RWPE2 (cell line): ENCODE measurements at places on chromosomes 4 and X.

GRCh38 chrX:135697601-135698000 lies 15.8 kb upstream of the CT45A1 start:
- no peak for DNase-seq
- no peak overlapping the region for H3K27ac ChIP-seq
- no peaks in the 10 kb centered on the region for H3K36me3 ChIP-seq

DNA sequence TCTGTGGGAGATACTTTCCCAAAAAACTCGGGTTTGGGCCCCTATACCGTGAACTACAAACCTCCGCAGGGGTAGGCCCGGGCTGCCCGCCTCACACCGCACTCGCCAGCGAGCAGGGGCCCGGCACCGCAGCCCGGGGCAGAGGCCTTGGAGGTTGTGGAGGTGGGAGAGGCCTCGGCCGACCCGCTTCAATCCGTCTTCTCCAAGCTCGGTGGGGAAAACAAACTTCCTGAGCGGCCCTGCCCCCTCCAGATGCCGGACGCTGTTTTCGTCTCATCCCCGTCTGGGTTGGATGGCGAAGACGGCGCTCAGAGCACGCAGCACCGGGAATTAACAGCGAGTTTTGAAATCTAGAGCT lies 442 bp upstream of the MCUB start:
- peak overlapping the region; percentile 72 for H3K27ac ChIP-seq
- no peak for DNase-seq
- no peaks in the 10 kb centered on the region for H3K27me3 ChIP-seq
- H3K4me1 ChIP-seq = peaks cover 5% of the 10 kb centered on the region
- H3K4me3 ChIP-seq = peak overlapping the region; percentile 62

- H3K27me3 ChIP-seq = no peaks in the 10 kb centered on the region
- H3K27ac ChIP-seq = no peak overlapping the region
- H3K4me3 ChIP-seq = no peak overlapping the region
- no peak for DNase-seq
- H3K36me3 ChIP-seq = peaks cover 10% of the 10 kb centered on the region
These were observed 16.8 kb downstream of the FGFR3 start for GRCh38 chr4:1809754-1810502.

DNA sequence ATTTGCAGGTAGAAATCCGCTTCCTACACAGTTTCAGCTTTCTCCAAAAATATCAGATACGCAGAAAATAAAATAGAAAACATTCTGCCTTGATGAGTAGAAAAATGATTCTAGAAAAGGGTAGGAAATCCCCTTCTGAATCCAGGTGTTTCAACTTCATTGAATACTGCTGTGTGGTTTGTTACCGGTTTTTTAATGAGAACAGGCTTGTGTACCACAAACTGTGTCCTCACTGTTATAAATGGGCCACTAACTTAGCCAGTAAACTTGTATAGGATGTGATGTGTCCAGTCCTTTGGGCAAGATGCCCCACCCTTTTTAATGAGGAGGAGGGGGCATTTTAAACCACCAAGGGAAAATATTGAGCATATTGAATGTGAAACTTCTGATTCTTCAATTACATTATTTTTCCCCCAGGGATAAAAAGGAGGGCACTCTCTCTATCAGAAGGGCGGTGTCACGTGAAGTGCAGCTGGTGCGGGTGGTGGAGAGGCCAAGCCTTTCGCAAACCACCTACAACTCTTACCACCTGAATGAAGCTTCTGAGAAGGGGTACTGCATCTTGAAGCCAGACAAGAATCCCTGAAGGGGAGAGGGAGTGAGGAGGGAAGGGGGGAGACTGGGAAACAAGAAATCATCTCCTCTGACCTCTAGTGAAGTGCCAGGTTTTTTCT lies 4.5 kb downstream of the CXXC4 start:
- H3K4me3 ChIP-seq = no peak overlapping the region
- H3K27me3 ChIP-seq = peaks cover 48% of the 10 kb centered on the region
- H3K27ac ChIP-seq = no peak overlapping the region
- no peak for DNase-seq
- H3K36me3 ChIP-seq = no peaks in the 10 kb centered on the region
- no peaks in the 10 kb centered on the region for H3K4me1 ChIP-seq

- no peak overlapping the region for H3K27ac ChIP-seq
- no peak overlapping the region for H3K4me3 ChIP-seq
- peaks cover 7% of the 10 kb centered on the region for H3K27me3 ChIP-seq
- H3K4me1 ChIP-seq = no peaks in the 10 kb centered on the region
These were observed 12.2 kb upstream of the CLGN start for GRCh38 chr4:140439644-140440142.

DNA sequence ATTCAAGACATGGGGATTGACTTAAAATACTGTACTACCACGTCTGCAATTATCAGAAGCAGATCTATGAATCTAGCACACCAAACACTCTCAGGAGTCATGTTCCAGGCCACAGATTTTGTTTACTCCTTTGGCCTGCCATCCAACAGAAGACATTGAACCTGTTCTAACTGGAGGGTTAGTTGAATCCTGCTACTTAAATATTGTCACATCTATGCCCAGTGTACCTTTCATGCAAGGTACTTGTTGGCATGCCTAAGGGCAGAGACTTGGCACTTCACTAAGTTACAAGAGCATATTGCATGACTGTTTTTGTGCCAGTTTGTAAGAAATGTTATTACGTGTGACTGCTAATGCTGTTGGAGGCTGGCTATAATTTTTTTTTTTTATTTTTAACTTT lies 126.9 kb upstream of the BCOR start:
- no peaks in the 10 kb centered on the region for H3K27me3 ChIP-seq
- H3K4me1 ChIP-seq = no peaks in the 10 kb centered on the region
- no peak overlapping the region for H3K27ac ChIP-seq
- no peak for DNase-seq
- H3K36me3 ChIP-seq = no peaks in the 10 kb centered on the region
- H3K4me3 ChIP-seq = no peak overlapping the region

GRCh38 chr4:15240764-15241163 lies 187.1 kb upstream of the C1QTNF7 start:
- no peaks in the 10 kb centered on the region for H3K4me1 ChIP-seq
- no peak overlapping the region for H3K4me3 ChIP-seq
- no peak for DNase-seq
- H3K27ac ChIP-seq = no peak overlapping the region
- no peaks in the 10 kb centered on the region for H3K27me3 ChIP-seq

DNA sequence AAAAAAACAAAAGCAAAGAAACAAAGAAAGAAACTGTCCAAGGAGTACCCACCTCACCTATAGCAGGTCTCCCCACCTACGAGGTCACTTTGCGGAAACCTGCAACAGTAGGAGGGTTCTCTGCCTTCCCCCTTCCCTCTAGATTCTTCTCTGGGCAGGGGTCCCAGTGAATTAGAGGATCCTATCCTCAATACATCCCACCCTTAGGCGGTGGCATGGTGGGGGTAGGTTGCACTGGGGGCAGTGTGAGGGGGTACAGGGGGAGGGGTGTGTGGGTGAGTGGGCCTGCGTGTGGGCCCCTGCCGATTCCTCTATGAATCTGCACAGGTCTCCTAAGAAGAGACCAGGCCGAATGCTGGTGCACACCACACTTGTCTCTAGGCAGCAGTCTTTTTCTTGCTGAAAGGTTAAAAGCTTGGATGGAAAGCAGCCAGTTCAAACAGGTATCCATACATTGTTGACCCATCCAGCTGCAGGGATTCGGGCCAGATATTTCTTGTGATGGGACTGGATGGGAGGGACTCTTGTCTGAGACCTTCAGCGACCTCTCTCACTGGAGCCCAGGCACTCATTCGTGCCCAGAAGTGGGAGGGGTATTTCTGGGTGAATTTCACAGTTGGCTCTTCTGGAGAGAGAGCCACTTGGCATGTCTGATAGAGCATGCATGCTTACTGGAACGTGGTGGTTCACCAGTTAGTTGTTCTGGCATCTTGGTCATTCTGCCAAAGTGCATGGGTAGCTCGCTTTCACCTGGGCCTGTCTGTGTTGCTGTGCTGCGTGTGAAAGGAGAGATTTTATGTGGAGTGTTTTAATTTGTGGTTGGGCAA lies 65.6 kb downstream of the NBDY start:
- no peaks in the 10 kb centered on the region for H3K4me1 ChIP-seq
- H3K4me3 ChIP-seq = no peak overlapping the region
- H3K27me3 ChIP-seq = no peaks in the 10 kb centered on the region
- H3K27ac ChIP-seq = no peak overlapping the region

DNA sequence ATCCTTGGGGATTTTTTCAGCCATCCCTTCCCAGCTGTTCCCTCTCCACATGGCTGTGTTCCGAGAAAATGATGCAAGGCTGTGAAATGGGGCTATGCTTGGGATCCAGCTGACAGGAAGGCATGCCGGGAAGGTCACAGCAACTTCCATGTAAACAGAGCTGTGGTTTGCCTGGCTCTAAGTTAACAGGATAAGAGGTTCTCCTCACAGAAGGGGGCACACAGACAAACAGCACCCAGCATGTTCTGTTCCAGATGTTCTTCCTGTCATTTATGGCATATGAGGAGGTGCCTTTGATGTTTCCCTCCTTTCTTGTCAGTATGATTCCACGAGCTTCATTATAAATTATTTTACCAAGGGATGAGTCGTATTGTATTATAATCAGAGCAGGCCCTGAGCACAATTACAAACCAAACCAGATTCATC lies 220.7 kb downstream of the ANTXR2 start:
- DNase-seq = no peak
- no peaks in the 10 kb centered on the region for H3K36me3 ChIP-seq
- no peak overlapping the region for H3K4me3 ChIP-seq

DNA sequence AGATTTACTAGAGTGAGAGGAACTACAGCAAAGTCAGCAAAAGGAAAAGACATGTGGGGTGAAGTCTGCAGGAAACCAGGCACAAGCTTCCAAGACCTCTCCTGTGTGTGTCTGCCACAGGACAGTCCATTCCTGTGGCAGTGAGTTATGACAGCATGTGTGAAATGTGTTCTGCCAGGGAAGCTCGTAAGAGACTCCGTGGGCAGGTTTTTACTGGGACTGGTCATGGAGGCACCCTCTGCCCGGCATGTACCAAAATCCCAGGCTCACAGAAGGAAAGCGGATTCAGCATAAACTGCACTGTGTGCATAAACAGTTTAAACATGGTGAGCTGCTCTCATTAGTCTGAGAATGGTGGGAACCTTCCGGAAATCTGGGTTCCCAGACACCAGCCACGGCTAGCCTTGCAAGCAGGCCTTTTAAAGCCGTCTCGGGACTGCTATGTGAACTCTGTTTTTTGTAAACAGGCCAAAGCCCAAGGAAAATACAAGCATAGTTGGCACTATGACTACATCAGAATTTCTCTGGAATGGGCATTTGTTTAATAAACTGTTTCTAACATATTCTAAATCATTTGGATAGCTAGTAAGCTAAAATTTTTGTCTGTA lies 288.5 kb downstream of the TENM3 start:
- H3K4me1 ChIP-seq = no peaks in the 10 kb centered on the region
- DNase-seq = no peak
- no peak overlapping the region for H3K27ac ChIP-seq
- no peaks in the 10 kb centered on the region for H3K36me3 ChIP-seq

- H3K27me3 ChIP-seq = no peaks in the 10 kb centered on the region
- no peak overlapping the region for H3K4me3 ChIP-seq
- H3K27ac ChIP-seq = no peak overlapping the region
- H3K4me1 ChIP-seq = no peaks in the 10 kb centered on the region
- no peaks in the 10 kb centered on the region for H3K36me3 ChIP-seq
These were observed 1061.3 kb downstream of the STPG2 start for GRCh38 chr4:97081951-97082350.

DNA sequence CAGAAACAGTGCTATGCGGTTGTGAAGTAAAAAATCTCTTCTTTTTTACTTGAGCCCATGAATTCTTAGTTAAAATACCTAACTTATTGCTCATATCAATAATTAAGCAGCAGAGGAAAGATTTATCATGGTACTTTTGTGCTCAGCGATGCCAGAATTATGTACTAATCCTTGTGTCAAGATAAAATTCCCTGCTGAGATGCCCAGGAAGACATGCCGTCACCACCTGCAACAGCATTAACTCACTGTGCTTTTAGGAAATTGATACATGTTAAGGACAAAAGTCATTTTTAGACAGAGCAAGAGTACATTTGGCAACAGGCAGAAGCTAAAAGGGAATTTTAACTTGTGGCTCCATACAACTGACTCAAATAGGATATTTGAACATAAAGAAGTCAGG lies 138.9 kb downstream of the NPNT start:
- no peaks in the 10 kb centered on the region for H3K36me3 ChIP-seq
- no peak overlapping the region for H3K4me3 ChIP-seq
- no peaks in the 10 kb centered on the region for H3K27me3 ChIP-seq
- no peak for DNase-seq
- peaks cover 4% of the 10 kb centered on the region for H3K4me1 ChIP-seq

DNA sequence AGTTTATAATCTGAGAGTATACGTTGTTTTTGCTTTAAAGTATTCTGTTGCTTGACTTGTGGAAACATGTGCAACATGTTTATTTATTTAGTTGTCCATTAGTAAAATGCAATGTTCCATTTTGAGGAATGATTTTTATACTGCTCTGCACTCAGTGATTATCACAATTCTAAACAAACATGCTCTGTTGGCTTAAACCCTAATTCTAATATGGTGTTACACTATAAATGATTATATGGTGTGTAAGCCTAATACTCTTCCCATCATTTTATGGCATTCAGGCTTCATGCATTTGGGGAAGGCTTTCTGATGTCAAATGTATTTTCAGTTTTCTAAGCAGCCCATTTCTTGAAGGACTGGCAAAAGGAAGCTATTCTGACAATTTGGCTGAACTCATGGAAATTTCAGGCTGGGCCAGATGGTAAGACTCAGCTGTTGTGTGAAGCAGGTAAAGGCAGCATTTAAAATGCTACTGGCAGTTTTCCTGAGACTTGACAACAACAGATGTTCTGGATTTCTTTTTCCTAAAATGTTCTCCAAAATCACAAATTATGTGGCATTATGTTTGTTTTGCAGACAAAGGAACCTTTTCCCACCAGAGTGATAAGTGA lies 336.7 kb upstream of the GNPDA2 start:
- H3K36me3 ChIP-seq = no peaks in the 10 kb centered on the region
- H3K27ac ChIP-seq = no peak overlapping the region
- H3K4me3 ChIP-seq = no peak overlapping the region
- no peaks in the 10 kb centered on the region for H3K27me3 ChIP-seq
- no peaks in the 10 kb centered on the region for H3K4me1 ChIP-seq
- no peak for DNase-seq

- no peaks in the 10 kb centered on the region for H3K36me3 ChIP-seq
- no peak overlapping the region for H3K4me3 ChIP-seq
- no peak overlapping the region for H3K27ac ChIP-seq
- H3K4me1 ChIP-seq = no peaks in the 10 kb centered on the region
- H3K27me3 ChIP-seq = no peaks in the 10 kb centered on the region
These were observed 41.3 kb downstream of the RBMX start for GRCh38 chrX:136839196-136839595.

GRCh38 chrX:11105080-11105479 lies 6.1 kb upstream of the HCCS start:
- no peak for DNase-seq
- no peak overlapping the region for H3K27ac ChIP-seq
- no peaks in the 10 kb centered on the region for H3K27me3 ChIP-seq
- no peaks in the 10 kb centered on the region for H3K4me1 ChIP-seq
- no peak overlapping the region for H3K4me3 ChIP-seq
- no peaks in the 10 kb centered on the region for H3K36me3 ChIP-seq

DNA sequence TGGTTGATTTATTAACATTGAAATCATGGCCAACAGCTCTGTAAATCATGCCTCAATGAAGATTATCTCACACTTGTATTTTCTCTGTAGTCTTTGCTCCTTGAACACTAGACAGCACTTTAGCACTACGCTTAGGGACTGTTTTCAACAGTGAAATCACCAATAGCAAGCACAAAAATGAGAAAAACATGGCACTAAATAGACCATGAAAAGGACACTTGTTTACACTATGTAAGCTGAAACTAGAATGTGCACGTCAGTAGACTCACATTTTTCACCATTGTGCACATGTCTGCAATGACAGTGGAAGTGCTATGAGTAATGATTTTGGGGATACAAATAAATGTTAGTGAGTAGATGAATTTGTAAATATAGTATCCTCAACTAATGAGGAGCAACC lies 3.1 kb downstream of the BMP2K start:
- no peak overlapping the region for H3K27ac ChIP-seq
- DNase-seq = no peak
- peaks cover 14% of the 10 kb centered on the region for H3K4me1 ChIP-seq
